ENCODE measurements at places on chromosomes 11 and 22.
A peak's percentile ranks its signal among the peaks of the same experiment; 100 is the strongest.

- no peak for DNase-seq
Observed at GRCh38 chr11:96001037-96001436, 77.1 kb upstream of the MTMR2 start.

DNA sequence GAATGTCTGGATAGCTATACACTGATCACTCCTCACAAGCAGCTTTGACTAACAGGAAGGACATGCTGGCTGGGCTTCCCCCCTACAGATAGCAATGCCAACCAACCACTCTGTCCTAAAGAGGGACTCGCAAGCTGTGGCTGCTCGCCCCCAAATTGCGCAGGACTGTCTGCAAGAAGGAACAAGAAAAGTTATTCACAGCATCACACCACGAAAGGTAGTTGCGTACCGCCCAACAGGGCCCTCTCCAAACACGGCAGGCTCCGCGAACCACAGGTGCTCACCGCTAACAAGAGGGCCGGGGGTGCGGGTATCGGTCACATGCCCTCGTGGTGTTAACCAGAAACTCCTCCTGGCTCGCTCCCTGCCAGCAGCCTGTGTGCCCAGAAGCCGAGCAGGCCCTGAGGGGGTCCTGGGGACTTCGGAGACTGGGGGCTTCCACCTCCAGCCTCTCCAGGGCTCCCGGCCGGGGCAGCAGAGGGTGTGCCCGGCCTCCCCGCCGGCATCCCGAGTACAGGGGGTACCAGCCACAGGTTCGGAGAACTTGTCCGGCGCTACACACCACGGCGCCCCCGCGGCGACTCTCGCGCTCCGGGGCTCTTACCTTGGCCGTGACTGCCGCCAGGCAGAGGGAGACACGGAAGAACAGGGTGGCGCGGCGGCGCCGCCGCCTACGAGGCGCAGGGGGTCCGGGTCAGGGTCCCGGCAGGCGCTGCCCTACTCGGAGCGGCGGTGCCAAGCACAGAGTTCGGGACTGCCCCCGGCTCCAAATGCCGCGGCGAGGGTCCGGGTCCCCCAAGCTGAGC, 682 bp downstream of the LARGE1 start:
- DNase-seq: peak; percentile 29

GRCh38 chr11:3042496-3043314, 14.5 kb downstream of the CARS1 start:
- no peak for DNase-seq

DNA sequence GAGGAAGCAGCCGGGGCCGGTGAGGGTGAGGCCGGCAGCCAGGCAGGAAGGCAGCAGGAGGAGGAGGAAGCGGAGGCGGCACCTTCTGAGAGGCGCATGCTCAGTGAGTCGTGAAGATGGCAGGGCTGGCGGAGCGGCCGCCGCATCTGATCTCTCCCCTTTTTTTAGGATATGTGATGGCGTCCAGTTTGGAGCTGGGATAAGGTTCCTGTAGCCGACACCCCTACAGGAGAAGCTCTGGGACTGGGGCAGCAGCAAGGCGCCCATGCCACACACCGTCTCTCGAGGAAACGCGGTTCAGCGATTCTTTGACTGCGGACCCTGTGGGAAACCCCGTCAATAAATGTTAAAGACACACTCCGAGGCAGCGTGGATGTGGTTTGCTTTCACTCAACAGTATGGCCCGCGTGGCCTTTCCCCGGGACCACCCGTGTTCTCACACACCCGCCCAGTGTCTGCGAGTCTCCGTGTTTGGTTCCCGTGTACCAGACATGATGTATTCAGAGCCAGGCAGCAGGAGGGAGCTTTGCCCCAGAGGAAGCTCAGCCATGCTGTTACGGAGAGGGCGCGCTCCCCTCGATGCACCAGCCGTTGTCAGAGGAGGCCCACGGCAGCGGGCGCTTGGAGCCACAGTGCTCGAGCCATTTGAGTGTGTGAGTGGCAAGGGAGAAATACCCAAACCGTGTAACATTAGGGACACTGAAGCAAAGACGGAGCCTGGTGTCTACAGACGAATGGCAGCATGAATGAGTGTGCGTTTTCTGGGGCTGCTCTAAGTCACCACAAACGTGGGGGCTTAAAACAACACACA, 27.7 kb upstream of the PARVB start:
- DNase-seq: no peak

DNA sequence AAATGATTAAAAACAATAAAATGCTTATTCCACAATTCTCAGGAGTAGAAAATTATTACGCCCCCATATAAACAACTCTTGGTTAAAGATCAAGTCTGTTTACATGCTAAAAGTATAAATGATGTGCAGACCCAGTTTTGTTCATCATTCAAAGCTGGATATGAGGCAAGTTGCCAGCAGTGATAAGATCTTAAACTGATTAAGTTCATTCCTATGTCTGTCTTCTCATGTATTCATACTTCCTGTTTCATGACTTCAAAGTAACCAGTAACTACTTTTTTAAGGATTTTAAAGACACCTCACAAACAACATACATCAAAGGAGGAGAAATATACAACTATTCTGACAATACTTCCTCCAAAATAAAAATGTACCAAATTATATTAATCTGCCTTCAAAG, 55.0 kb upstream of the ARHGAP32 start:
- DNase-seq: no peak

DNA sequence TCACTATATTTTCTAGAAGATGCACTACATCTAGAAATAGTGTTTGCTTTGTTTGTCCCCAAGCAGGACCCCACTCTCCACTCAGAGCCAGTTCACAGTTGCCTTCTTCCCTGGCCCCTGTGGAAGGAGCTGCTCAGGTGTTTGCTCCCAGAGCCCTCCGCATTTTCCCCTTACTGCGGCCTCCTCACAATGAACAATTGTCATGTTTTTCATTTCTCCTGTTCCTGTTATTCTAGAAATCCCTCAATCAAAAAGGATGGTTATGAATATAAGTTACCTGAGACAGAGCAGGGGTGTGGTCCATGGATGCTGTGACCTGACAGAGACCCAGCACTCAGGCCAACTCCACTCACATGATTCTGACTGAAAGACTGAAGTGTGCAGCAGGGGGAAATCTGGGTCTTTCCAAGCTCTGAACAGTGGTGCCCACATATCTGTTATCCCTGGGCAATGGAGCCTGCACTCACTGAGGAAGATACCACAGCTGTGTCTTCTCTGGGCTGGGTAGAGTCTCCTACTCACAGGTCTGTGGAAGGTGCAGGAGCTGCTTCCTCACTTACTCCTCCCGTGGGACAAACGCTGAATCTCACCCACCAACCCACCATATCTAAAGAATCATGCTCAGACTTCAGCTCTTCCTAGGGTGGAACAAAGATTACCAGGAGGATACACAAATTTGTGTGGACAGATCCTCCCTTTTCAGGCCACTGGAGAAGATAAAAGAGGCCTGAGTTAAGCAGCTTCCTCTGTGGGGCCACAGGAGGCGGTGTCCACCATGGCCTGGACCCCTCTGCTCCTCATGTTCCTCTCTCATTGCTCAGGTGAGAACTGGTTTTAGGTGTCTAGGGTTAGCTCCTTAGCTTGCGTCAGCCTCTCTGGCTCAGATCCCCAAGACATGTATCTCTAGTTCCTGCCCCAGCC, 87.1 kb upstream of the TOP3B start:
- no peak for DNase-seq

DNA sequence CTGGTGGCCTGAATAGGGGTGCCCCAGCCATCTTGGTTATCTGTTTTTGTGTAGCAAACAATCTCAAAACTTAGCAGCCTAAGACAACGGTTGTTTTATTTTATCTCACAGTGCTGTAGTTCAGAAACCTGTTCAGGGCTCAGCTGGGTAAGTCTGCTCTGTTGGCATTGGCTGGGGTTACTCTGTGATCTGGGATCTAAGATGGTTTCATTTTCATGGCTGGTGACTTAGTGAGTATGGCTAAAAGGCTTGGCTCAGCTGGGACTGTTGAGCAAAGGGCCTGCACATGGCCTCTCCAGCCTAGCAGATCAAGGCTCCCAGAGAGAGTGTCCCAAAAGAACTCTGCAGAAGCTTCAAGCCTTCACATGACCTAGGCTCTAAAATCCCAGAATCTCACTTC, 60.8 kb upstream of the POU2AF1 start:
- no peak for DNase-seq

GRCh38 chr11:67307545-67308001, 4.2 kb downstream of the SSH3 start:
- no peak for DNase-seq

DNA sequence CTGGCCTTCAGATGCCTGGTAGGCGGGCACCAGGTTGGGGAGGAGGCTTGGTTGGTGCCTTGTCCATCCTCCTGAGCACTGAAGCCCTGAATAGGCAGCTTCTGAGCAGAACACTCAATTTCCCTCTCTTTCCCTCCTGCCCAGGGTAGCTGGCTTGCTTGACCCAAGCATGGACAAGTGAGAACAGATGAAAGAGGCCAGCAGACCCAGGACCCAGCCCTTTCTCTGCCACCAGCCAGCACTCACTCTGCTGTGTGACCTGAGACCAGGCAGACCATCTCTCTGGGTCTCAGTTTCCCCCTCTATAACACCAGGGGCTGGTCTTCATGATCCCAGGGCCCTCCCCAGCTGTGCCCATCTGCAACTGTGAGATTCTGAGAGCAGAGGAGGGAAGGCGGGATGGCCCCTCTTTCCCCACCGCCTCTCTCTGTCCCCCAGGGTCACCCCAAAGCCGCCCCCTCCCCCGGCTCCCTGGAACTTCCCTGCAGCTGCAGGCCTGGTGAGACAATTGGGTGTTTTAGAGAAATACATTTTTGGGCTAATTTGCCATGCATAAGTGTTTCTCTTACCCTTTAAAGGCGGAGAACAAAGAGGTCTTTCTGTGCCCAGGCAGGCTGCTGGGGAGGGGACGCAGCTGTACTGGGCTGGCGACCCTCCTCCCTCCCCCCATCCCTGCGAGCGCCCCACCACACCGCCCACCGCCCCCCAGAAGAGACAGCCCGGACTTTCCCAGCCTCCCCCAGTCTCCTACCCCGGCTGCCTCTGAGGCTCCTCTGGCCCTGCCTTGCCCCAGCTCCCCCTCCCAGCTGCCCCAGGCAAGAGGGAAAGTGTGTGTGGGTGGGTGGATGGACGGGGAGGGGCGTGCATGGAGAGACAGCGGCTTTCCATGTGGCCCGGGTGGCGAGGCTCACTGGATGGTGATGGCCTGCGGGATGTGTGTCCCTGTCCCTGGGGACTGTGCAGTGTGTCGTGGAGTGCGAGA, 30.8 kb upstream of the PICK1 start:
- DNase-seq: no peak

DNA sequence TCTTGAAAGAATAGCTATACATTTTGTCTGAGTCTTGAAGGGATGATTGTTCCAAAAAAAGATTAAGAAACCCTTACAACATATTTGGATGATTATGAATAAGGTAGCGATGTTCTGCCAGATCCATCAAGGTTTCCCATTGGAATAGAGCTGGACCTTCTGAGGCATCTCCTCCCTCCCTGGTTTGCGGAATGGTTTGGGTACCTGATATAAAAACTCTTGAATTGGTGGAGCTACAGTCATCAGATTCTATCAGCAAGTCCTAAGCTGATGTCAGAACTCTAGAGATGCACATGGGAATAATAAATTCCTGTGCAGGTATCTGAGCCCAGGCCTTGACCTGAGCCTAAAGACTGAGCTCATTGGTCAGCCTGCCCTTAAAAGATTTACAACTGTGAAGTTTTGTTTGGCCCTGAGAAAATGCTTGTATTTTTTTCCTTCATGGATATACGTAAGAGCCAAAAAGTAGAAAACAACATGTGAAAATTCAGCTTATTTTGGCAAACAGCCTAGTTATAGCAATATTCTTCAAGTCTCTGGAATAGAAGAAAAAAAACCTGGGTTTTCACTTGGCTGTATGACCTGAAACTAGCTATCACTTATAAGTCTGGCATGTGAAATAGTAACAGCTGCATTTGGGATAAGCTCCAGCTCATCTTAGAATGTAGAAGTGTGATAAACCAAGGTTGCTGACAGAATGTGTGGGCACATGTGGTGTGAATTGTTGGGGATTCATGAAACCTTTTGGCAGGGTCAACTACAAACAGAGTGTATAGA, 265.7 kb upstream of the CTSC start:
- DNase-seq: no peak

DNA sequence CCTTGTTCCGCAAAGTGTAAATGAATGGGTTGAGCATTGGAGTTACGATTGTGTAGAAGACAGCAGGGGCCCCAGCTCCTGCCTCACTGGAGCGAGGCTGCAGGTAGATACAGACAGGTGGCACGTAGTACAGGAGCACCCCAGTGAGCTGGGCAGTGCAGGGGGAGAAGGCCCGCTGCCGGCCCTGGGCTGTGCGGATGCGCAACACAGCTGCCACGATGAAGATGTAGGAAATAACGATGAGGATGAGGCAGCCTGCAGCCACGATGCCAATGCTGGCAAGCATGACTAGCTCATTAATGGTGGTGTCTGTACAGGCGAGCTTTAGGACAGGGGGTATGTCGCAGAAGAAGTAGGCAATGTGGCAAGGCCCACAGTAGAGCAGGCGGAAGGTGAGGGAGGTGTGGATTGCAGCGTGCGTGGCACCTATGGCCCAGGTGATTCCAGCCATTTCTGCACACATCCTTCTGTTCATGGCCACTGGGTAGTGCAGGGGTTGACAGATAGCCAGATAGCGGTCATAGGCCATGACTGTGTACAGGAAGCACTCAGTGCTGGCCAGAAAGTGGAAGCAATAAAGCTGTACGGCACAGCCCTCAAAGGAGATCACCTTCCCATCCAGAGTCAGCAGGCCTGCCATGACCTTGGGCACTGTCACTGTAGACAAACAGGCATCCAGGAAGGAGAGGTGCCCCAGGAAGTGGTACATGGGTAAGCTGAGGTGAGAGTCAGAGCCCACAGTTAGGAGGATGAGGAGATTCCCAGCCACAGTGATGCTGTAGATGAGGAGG, 616 bp downstream of the OR10S1 start:
- DNase-seq: no peak

GRCh38 chr11:130216591-130217132, 57.1 kb downstream of the ST14 start:
- peak; percentile 70 for DNase-seq

GRCh38 chr11:64164392-64165312, 1.3 kb downstream of the MACROD1 start:
- peak; percentile 74 for DNase-seq

DNA sequence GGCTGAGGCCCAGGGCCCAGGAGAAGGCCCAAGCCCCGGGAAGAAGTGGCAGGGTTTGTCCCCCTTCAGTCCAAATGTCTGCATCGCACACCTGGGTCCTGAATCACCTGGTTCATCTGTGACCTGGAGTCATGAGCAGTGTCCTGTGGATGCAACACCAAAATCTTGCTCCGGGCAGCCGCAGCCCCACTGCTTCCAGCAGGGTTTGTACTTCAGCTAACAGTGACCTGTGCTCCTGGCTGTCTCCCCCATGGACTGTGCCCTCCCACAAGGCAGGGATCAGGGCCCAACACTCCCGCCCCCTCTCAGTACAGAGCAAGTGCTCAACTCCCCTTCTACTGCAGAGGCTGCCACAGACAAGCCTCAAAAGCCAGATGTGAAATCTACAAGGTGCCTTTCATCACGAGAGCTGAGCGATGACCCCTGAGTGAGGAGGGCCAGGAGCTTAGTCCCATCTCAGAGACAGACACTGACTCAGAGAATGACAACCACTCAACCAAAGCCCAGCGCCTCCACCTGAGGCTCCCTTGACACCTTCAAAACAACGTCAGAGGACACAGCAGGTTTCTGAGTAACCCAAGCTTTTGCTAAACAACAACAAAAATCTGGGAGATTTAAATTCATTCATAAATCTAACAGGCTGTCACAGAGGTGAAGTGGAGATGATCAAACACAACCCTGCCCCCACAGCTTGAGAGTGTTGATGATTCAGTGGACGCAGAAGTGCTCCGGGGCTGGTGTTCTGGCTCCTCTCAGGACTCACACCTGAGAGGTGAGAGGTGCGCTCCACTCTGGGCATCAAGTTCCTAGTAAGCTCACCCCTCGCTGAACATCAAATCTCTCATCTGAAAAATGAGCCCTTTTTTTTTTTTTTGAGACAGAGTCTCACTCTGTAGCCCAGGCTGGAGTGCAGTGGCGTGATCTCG, 3.4 kb downstream of the KIAA0930 start:
- DNase-seq: no peak
